SJSA1 (cell line): ENCODE measurements at places on chromosomes 1 and 21.
A peak's percentile ranks its signal among the peaks of the same experiment; 100 is the strongest.

DNA sequence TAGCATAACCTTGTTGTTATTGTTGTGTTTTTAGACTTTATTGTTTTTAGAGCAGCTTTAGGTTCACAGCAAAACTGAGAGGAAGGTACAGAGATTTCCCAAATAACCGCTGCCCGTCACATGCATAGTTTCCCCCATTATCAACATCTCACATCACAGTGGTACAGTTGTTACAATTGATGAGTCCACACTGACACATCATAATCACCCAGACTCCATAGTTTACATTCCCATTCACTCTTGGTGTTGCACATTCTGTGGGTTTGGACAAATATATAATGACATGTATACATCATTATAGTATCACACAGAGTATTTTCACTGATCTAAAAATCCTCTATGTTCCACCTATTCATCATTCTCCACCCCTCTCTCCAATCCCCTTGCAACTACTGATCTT lies 25.9 kb upstream of the TOR3A start:
- no peak for DNase-seq

- DNase-seq = no peak
Observed at GRCh38 chr21:46109313-46110221, 11.7 kb downstream of the COL6A2 start.

GRCh38 chr1:236535662-236536161 lies 11.9 kb downstream of the LGALS8 start:
- DNase-seq = no peak

DNA sequence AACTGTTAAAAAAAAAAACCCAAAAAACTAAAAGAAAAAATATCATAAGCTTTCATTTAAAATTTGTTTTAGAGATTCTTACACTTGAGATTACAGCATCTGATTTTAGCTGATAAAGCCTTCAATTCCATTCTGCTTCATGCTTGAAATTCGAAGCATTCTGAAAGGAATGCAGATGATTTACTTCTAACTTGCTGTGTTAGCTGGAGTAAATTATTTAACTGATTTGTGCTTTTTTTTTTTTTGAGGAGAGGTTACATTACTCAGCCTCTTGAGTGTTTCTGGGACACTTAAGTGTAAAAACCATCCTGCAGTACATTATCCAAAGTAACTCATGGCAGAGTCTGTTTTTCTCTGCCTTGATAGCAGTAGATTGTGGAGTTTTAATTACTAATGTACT lies 4.5 kb upstream of the TRIM67 start:
- no peak for DNase-seq

GRCh38 chr1:94935034-94935433 lies 8.1 kb upstream of the CNN3 start:
- peak; percentile 40 for DNase-seq

GRCh38 chr1:233406339-233406960 lies 78.9 kb downstream of the MAP3K21 start:
- DNase-seq = no peak

GRCh38 chr21:21530680-21531079 lies 532.5 kb downstream of the NCAM2 start:
- no peak for DNase-seq

DNA sequence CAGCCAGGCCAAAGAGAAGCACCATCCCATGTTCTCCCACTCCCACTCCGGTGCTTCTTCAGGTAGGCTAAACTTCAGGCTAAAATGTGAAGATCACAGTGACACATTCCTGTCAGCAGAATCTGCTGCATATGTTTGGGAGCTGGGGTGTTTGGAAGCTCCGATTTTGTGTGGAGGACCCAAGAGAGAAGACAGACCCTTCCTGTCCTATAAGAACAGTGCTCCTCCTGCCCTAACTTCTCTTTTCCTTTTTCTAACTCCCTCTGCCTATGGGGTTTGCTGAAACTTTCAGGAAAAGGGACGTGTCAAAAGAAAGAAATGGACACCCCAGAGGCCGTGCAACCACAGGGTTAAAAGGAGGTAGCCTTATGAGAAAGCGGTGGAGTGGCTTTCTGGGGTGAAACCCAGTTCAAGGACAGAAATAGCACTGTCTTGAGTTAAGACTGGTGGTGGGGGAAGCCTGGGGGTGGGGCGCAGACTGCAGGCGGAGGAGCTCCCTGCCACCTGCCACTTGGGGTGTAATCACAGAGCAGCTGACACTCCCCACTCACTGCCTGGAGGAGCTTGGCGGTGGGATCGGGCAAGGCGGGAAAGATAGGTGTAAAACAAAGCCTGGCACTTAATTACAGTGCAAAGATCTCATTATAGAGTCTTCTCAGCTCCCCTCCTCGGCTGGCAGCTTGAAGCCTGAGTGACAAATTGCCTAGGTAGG lies 645 bp upstream of the TLR5 start:
- no peak for DNase-seq

DNA sequence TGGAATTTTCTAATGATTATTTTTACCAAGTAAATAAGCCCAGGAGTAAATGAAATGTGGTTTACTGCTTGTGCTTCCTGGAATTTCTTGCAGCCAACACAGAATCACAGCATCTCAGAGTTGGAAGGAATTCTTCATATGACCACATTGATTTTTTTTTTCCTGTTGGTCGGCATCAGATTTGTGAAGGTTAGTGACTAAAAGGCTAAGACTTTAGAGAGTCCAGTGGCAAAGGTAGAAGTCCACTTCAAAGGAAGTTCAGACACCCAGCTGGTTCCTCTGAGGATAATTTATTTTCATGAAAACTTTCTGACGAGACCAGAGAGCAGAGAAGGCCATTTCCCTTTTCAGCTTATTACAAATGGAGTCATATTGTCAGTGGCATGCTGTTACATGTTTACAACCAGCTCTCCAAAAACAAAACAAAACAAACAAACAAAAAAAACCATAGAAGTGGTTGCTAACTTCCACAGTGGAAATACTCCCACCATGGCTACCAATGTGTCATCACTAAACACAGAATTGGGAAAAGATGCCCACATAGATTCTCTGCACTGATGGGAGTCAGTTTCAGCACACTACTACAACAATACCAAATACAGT lies 77.2 kb upstream of the CDC42BPA start:
- DNase-seq = no peak

DNA sequence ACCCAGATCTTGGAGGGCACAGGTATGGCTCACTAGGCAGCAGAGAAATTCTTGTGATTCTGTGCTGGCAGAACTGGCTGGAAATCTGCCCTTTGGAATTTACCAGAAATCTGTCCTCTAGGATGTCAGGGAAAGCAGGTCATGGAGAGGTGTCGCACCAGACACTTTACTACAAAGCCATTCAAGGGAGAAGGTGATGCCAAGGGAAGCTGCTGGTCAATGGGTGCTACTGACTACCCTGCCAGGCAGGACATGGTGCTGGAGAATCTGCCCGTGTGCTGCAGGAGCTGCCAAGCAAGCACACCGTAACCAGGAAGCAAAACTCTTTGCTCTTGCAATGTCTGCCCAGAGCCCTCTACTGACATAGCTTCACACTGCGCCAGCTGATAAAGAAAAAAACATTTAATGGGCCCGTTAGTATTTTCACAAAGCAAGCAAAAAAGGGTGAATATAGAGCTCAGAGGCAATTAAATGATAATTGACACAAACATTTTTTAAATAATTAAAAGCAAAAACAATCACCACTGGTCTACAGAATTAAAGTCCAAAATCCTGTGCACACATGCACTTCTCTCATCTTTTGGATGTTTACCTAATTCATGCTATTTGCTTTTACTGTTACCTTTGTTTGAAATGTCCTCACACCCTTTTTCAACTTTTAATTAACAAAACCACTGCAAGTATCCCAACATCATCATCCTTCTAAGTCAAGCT lies 7.2 kb upstream of the FBXO28 start:
- DNase-seq = no peak

DNA sequence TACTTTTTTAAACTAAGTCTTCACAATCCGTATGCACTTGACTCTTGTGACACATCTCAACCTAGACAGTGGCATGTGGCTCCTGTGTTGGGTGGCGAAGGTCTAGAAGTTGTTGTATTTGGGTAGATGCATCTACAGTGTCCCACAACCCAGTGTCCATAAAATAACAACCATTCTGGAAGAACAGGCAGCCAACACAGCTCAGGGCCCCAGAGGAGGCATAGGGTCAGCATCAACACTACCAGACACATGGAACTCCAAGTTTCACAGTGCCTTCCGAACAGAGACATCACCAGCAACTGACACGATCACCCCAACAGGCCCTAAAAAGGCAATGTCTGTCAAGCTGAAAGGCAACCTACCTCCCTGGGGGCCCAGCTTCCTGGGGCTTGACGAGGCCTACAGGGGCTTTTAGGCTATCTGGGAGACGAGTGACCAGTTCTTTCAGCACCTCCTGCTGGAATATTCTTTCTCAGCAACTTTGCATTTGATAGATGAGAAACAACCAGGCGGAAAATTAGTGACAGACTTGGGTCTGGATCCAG lies 5.6 kb downstream of the SH3BP5L start:
- DNase-seq = no peak

DNA sequence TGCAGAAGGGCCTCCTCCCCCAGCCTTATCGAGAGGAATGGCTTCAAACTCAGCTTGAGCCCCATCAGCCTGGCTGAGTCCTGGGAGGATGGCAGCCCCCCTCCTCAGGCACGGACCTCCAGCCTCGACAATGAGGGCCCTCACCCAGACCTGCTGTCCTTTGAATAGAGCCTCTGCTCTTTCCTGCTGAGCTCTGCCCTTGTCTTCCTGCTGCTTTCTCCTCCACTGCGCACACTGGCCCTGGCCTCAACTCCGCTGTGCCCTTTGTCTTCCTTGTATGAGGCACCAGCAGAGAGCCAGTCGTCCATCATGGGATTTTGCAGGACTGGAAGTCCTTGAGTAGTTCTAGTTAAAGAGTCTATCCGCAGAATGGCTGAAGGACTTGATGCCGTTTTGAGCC lies 2.0 kb downstream of the C1orf226 start:
- DNase-seq = no peak

DNA sequence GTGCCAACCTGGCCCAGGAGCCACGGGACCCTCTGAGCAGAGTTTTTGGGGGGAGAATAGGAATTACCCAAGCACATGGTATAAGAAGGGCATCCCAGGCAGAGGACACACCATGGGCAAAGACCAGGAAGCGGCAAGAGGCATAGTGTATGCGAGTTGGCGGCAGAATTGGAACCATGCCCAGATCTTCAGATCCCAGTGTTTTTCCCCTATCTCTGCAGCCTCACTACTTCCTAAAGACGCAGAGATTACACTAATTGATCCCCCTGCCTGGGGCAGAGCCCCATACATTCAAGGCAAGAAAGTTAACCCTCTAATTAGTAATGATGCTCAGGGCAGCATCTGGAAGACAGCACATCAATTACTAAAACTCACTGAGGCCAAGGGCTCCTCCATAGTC lies 48.2 kb downstream of the SYT2 start:
- DNase-seq = no peak

- no peak for DNase-seq
Observed at GRCh38 chr1:229412056-229412455, 21.8 kb downstream of the ACTA1 start.

DNA sequence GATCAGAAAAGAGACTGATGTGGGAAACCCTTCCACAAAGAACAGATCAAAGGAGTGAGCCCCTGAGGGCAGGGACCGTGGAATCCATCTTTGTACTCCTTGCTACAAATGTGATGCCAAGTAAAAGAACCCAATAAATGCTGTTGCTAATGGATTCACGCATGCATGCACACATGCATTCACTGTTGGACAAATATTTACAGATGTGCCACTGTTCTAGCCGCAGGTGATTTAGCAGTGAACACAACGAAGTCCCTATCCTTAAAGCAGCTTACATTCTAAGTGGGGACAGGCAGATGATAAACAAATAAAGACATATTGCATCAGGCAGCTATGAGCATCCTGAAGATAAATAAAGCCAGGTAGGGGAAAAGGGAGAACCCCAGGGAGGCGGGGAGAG lies 67.8 kb downstream of the ITPKB start:
- DNase-seq = no peak

- no peak for DNase-seq
Observed at GRCh38 chr1:30962609-30963508, 54.3 kb upstream of the SDC3 start.

DNA sequence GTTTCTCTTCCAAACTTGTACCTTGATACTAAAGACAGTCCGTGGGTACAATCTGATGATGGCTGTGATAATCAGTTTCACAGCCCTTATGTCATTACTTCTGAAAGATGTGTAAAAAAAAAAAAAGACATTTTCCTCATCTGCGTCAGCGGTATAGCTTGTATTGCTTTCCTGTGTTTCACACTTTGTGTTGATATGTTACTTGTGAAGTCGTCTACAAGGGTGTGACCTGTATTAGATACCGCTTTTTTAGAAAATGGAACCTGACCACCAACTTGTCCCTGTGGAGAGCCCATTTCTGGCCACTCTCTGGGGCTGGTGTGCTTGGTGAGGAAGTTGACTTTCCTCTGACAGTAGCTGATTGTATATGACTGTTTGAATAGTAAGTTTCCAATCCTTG lies 50.5 kb downstream of the PEX14 start:
- no peak for DNase-seq
